Psoas muscle (tissue), 8 donors: ENCODE measurements at places on chromosomes 12 and 14. TPM values are rescaled to one million over a fixed set of nuclear protein-coding genes. Genes with fewer than 3 reads are reported as not detected.

DLST gene
- 123 TPM for polyA plus RNA-seq

DNA sequence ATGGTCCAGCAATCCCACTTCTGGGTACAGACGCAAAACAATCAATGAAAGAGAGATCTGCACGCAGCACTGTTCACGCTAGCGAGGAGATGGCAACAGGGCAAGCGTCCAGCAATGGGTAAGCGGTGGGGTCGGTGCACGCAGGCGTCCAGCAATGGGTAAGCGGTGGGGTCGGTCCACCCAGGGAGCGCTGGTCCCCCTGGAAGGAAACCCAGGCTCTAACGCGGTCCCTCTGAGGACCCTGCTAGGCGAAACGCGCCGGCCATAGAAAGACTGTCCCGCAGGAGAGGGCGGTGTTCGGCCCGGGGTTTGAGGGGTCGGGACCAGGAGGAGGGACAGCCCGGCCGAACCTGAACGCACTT lies 618 bp upstream of the PGAM5 start:
- peaks cover 11% of the 10 kb centered on the region for H3K4me1 ChIP-seq
- H3K27ac ChIP-seq, result peak overlapping the region; percentile 93
- no peak for DNase-seq

DNA sequence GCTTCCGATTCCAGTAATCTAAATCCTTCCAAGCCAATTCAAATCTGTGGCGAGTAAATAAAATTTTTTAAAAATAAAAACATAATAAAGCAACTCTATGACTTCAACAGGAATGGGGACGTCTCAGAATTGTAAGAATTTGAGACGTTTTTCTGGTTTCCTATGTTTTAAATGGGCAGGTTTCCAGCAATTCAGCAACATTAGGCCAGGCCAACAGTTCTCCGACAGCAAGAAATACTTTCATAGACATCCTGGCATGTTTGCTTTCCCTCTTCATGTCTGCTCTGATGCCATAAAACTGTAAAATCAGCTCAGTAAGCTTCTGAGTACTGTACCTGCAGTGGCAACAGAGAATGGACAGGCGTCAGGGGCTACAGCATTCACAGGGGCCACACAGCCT lies 35.8 kb upstream of the DICER1 start:
- H3K4me1 ChIP-seq, result peaks cover 17% of the 10 kb centered on the region
- no peak overlapping the region for H3K4me3 ChIP-seq

- peaks cover 18% of the 10 kb centered on the region for H3K4me1 ChIP-seq
- H3K36me3 ChIP-seq, result no peaks in the 10 kb centered on the region
- DNase-seq, result no peak
- H3K27ac ChIP-seq, result no peak overlapping the region
- H3K27me3 ChIP-seq, result no peaks in the 10 kb centered on the region
- H3K4me3 ChIP-seq, result no peak overlapping the region
Observed at GRCh38 chr12:50120953-50121352, 8.9 kb downstream of the COX14 start.

- no peaks in the 10 kb centered on the region for H3K27me3 ChIP-seq
- H3K4me3 ChIP-seq, result no peak overlapping the region
- H3K4me1 ChIP-seq, result no peaks in the 10 kb centered on the region
- H3K36me3 ChIP-seq, result no peaks in the 10 kb centered on the region
- no peak for DNase-seq
- H3K27ac ChIP-seq, result no peak overlapping the region
Observed at GRCh38 chr14:101153691-101154090, 250.2 kb upstream of the RTL1 start.

DNA sequence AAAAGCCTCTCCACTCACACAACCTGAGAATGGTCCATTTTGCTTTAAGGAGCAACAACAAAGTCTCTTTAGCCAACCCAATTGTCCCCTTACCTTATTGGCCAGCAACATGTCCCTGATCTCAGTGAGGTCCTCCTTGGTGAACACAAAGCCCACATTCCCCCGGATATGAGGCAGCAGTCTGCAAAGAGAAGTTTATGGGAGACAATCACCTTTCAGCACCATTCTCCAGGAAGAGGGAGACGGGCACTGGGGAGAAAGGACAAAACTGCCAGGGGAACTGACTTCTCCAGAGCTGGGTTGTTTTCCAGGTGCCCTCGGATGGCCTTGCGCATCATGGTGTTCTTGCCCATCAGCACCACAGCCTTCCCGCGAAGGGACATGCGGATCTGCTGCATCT lies 1.9 kb downstream of the RPLP0 start:
- DNase-seq, result no peak
- H3K27me3 ChIP-seq, result no peaks in the 10 kb centered on the region
